ENCODE measurements at places on chromosomes 7 and 10.
A peak's percentile ranks its signal among the peaks of the same experiment; 100 is the strongest.

- no peak for DNase-seq
These were observed 307.1 kb downstream of the SEMA3D start for GRCh38 chr7:84879570-84880325.

DNA sequence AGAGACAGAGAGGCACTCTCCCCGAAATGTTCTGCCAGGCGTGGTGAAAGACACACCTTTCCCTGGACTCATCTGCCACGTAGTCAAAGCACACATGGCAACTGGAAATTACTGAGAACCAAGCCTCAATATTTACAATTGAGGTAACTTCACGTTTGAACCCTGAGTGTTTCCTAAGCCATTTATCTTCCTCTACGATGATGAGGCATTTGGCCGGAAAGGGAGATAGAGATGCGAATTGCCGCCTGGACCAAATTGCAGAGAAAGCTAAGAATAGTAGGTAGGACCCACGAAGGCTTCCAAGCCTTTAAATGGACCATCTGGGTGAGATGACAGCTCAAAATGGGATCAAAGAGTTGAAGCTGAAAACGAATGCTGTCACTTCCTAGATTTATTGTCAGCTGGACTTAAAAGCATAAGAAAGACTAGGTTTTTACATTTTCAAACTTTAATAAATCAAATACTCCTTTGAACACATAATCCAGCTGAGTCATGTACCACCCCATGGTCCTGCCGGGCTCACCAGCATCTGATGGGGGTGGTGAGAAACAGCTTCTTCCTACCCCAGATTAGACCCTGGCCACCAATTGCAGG lies 135.6 kb upstream of the LYZL2 start:
- DNase-seq = no peak

- no peak for DNase-seq
These were observed 11.8 kb downstream of the BZW2 start for GRCh38 chr7:16657656-16658279.

- peak; percentile 1 for DNase-seq
These were observed at the start of gene INA for GRCh38 chr10:103276896-103277712. Gene INA, plus strand, starts transcription at chr10:103277138. Its CDS starts 74 bp downstream, at chr10:103277212.

GRCh38 chr10:123146013-123146893 lies 1.7 kb upstream of the HMX2 start:
- DNase-seq = no peak

DNA sequence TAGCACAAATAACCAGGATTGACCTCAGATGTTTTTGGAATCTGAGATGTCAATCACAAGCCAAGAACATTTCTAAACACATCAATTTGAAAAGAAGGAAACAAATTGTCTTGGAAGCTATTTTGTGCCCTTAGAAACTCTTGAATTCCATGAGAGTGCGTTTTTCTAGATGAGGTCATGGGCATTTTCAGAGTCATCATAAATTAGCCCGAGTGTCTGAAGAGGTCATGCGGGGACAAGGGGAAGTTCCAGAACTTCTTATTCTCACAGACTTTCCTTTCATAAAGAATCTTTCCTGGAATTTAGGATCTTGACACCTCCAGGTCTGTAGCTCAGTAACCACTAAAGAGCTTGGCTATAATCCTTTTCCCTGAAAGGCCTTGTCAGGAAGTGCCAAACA lies 28.2 kb downstream of the IL2RA start:
- DNase-seq = no peak

GRCh38 chr7:35623381-35623780 lies 71.6 kb downstream of the HERPUD2 start:
- DNase-seq = no peak

- no peak for DNase-seq
These were observed 33.2 kb downstream of the C7orf33 start for GRCh38 chr7:148623586-148624282.

DNA sequence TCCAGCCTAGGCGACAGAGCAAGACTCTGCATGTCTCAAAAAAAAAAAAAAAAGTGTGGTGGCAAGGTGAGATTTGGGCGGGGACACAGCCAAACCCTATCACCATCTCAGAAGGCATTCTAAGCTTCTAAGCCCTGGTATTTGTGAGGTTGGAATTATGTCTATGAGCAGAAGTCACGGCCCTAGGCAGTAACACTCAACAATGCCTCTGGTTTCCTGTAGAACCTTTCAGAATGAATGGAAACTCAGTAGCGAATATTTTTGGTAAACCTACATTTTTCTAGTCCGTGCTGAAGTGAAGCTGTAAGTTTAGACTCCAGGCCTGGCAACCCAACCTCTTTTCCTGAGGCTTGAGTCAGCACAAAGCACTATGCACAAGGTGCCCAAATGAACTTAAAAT lies 88.3 kb downstream of the FAM107B start:
- no peak for DNase-seq

DNA sequence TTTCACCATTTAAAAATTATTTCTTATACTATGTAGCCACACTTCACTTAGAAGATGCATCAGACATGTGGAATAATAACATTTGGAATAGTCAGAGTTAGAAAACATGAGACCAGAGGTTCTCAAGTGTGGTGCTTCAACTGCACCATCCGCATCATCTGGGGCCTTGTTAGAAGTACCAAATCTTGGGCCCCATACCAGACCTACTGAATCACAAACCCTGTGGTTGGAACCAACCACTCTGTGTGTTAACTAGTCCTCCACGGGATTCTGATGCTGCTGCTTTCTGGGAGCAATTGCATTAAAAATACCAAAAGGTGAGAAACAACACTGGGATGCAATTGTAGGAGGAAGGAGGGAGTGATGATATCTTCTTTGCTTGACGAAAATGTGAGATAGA lies 125.2 kb downstream of the GNAT3 start:
- DNase-seq = no peak

Measured in activated CD4-positive, alpha-beta T cell treated with anti-CD3 and anti-CD28 coated beads, Interleukin-2, amount 50 U/mL, for 1 hour (primary cell).